Lower lobe of right lung (tissue), 2 donors: ENCODE measurements at places on chromosomes 13 and 19. TPM values are rescaled to one million over a fixed set of nuclear protein-coding genes. Genes with fewer than 3 reads are reported as not detected.
A peak's percentile ranks its signal among the peaks of the same experiment; 100 is the strongest.

GRCh38 chr19:4358709-4359626 lies 15.6 kb downstream of the MPND start:
- no peak for DNase-seq

DNA sequence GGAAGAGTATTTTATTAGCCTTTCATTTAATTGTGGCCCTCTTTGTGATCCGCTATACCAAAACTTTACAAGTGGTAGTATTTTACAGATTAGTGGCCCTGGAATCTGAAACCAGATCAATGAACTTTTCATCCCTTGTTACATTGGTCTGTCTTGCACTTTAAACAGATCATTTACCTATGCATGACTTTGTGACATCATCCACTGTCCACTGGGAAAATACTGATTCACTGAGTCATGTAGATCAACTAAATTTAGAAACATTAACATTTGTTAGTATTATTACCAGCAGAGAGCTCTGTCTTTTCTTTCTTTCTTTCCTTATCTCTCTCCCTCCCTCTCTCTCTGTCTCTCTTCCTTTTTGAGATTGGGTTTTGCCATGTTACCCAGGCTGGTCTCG lies 17.5 kb downstream of the PCDH8 start:
- no peak for DNase-seq

DNA sequence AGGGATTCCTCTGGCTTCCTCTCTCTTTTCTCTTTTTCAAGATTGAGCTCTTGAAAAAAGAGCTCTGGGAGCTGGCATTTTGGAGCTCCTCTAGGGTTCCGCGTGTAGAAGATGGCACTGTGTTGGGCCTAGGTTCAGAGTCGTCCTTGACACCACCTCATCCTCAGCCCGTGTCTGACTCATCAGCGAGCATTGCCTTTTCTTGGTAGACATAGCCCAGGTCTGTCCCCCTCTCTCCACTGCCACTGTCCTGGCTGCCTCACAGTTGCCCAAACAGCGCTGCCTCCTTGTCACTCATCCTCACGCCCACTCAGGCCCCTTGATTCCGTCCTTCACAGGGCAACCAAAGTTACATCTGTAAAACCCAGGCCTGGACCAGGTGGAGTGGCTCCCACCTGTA lies 24.6 kb downstream of the PAK4 start:
- DNase-seq: no peak

DNA sequence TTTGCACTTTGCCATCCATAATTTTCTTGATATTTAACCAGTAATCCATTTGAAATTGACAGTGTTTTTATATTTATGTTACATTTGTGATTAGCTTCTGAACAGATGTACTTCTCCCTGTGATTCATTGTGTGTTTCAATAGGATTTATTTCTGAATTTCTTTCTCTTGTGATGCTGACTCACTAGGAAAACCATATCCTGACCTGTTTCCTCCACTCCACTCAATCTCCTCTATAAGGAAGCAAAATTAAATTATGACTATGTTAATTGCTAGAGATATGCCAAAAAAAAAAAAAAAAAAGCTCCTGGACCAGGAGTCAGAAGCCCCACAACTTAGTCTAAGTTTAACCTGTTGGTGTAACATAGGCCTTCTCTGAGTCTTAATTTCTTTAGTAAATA lies 614.6 kb upstream of the SPRY2 start:
- DNase-seq: no peak

DNA sequence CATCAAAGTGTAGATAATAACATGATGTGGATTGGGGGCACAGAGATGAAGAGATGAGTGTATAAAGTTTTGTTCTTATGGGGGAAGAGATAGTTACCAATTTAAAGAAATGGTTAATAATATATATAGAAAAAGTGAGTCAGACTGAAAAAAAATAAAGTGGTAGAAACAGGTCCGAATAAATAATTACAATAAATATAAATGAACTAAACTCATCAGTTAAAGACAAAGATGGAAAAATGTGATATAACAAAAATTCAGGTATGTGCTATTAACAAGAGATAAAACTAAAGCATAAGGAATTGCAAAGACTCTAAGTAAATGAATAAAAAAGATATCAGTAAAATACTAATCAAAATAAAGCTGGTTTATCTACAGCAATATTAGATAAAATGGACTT lies 61.1 kb upstream of the KPNA3 start:
- DNase-seq: no peak

CGB8 gene
- not detected for total RNA-seq

PRSS57 gene
- total RNA-seq: not detected

DNA sequence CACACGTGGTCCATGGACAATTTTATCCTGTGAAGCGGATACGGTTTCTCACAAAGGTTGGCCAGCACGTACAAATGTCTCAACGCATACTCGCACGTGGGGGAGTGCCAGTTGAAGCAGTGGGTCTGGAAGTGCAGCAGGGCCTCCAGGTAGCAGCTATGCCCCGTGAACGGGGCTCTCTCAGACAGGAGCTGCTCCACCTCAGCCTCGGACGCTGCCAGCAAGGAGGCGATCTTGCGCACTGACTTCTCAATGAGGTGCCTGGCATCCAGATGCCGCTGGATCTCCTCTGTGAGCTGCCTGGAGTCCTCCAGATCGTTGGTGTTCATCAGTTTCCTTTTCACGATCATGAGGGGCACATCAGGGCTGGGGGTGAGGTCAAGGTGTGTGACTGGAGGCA lies 2272.0 kb downstream of the PCDH9 start:
- DNase-seq: no peak

GRCh38 chr13:45875951-45876350 lies 24.4 kb upstream of the SIAH3 start:
- DNase-seq: no peak

DNA sequence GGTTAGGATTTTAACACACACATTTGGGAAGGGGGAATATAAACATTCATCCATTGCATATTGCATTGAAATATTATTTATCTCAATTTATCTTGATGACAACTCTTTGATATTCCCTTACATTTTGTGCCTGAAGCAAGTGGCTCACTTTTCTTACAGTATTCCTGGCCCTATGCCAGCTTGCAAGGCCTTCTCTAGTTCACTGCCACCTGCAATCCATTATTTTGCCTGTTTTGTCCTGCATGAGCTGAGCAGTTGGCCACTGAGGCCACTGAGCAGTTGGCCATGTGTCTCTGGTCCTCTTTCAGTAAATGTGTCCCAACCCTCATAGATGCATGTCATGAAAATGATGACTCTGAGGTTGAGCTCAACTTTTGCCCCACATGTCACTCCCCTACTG lies 49.8 kb downstream of the CBY2 start:
- no peak for DNase-seq

PINLYP gene
- total RNA-seq: 5.8 TPM

GRCh38 chr19:16403151-16403977 lies 68.4 kb downstream of the EPS15L1 start:
- DNase-seq: no peak

GRCh38 chr19:39160523-39160861 lies 34.9 kb downstream of the PAK4 start:
- DNase-seq: no peak

DNA sequence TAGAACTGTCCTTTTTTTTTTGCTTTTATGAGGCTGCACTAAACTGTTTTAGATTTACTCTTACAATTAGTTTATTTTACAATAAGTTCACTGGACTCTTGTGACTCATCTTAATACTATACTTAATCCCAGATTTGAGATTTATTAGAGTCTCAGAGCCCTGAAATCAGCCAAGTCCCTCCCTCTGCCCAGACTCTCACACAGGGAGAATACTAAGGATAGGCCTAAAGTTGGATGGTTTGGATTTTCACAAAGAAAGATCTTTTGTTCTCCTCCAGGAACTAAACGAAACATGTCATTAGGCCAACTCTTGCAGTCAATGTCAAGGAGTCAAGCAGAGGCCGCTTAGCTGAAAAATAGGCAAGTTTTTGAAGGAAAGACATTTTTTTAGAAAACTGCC lies 42.7 kb upstream of the MIR17HG start:
- DNase-seq: no peak

TMEM91 gene
- total RNA-seq: 29.8 TPM

PCSK4 gene
- total RNA-seq: 7.4 TPM

DNA sequence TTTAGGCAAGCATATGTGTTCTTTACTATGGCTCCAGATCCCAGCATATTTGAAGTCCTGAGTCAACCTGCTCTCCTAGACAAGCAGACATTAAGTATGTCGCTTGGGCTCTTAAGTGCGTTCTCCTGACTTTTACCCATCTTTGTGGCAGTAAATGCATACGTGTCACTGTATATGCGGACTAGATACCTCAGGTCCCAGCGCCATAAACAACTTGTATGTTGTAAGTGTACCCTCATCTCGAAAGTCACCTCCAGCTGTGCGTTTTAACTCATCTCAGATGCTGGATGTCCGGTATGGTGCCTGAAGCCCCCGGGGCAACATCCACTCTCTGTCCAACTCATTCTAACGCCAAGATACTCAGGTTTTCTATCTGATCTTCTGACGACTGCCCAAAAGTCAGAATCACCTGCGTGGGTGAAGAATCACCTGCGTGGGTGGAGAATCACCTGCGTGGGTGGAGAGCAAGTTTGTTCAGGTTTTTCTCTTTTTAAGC lies 1.7 kb downstream of the PTOV1 start:
- no peak for DNase-seq

- no peak for DNase-seq
These were observed 6.3 kb upstream of the FUT2 start for GRCh38 chr19:48689449-48689848.

ZNF208 gene
- 6.4 TPM for total RNA-seq

GJB6 gene
- not detected for total RNA-seq

DNA sequence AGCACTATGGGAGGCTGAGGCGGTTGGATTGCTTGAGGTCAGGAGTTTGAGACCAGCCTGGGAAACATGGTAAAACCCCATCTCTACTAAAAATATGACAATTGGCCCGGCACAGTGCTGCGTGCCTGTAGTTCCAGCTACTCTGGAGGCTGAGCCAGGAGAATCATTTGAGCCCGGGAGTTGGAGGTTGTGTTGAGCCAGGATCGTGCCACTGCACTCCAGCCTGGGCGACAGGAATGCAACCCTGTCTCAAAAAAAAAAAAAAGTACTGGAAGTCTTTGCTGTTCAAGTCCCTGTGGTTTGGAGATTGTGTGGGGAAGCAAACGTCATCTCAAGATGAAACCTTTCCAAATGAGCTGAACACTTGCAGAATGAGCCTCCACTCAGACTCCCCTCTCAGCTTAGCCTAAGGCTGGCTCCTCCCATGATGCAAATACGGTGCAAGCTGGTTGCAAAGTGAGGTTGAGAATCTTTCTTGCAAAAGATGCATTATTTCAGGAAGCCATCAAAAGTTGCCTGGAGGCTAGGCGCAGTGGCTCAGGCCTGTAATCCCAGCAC lies 46.2 kb downstream of the MYO9B start:
- no peak for DNase-seq

DNA sequence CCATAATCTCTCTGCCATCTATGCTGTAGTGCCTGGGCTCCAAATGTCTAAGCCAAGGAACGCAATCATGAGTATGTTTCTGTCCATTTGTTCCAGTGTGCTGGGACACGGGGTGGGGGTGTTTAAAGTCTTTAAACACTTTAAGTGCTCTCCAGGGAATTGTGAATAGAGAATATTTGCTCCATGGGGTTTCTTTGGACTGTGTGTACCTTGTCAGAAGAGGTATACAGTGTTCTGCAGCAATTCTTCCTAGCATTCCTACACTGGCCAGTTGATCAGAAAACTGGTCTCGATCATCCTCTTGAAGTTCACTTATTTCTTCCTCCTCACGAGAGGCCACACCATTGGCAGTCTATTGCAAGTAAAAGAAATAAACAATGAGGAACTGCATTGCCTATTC lies 35.1 kb upstream of the EEF1AKMT1 start:
- no peak for DNase-seq

DNA sequence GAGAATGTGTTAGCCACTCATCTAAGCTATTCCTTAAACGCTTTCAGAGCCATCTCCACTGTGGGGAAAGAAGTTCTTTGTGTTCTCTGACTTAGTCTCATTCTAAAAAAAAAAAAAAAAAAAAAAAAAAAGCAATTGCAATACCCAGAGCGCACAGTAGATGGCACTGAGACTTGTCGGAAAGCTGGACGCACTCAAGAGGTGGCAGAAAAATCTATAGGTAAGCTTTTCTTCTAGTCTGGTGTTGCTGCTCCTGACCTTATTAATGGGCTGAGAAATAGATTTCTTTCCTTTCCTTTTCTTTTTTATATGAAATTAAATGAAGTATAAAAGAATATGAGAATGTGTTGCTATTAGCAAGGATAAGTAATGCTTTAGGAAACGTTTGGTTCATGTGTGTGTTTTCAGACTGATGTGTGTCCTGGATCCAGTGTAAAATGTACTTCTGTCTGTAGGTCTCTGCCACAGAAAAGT lies 4.7 kb upstream of the GJB2 start:
- no peak for DNase-seq

GRCh38 chr19:50368649-50369570 lies 3.5 kb upstream of the NAPSA start:
- peak; percentile 87 for DNase-seq

DNA sequence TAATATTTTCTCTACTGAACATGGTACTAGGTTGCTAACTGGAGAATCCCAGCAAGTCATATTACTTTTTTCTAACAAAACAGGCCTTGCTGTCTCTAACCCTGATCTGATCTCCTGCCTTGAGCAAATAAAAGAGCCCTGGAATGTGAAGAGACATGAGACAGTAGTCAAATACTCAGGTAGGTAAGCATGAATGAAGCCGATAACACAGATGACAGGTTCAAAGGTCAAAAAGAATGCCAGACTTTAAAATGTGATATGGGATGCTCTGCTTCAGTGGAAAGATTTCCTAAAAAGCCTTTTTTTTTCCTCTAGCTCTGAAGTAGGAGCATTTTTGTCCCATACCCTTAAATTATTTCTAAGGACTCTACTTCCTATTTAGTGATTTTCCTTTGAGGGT lies 28.7 kb downstream of the ZNF726 start:
- no peak for DNase-seq

TSKS gene
- 1.2 TPM for total RNA-seq

- no peak for DNase-seq
These were observed 3.6 kb upstream of the ONECUT3 start for GRCh38 chr19:1749373-1750342.

TDRD12 gene
- not detected for total RNA-seq

UGGT2 gene
- 18.0 TPM for total RNA-seq

GRCh38 chr19:54609356-54609791 lies 15.9 kb downstream of the LILRA1 start:
- no peak for DNase-seq

DNA sequence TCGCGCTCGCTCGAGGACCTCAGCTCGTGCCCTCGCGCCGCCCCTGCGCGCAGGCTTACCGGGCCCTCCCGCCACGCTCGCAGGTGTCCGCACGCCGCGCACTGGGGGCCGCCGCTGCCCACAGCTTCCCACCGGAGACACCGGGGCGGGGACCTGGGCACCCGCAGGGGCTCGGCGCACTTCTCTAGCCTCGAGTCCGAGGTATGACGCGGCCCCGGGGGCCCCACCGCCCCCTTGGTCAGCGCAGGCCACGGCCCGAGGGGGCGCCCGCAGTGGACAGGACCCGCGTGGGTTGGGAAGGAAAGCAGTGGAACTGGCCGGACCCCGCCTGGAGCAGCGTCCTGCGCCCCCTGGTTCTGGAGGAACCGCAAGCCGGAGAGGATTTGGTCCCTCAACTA lies 2.1 kb upstream of the GRWD1 start:
- DNase-seq: no peak

- no peak for DNase-seq
These were observed 46.8 kb downstream of the ARHGEF18 start for GRCh38 chr19:7395360-7396066.

GRCh38 chr13:87107651-87108050 lies 563.5 kb upstream of the SLITRK5 start:
- DNase-seq: no peak

COL5A3 gene
- 8.9 TPM for total RNA-seq

- peak; percentile 71 for DNase-seq
These were observed 4.4 kb upstream of the KCNN4 start for GRCh38 chr19:43784981-43785808.

IGFL2 gene
- total RNA-seq: not detected

DMRTC2 gene
- total RNA-seq: not detected

OR7C1 gene
- 0.18 TPM for total RNA-seq
